Adipocyte (in vitro differentiated cells): ENCODE measurements at places on chromosomes 4 and X.

DNA sequence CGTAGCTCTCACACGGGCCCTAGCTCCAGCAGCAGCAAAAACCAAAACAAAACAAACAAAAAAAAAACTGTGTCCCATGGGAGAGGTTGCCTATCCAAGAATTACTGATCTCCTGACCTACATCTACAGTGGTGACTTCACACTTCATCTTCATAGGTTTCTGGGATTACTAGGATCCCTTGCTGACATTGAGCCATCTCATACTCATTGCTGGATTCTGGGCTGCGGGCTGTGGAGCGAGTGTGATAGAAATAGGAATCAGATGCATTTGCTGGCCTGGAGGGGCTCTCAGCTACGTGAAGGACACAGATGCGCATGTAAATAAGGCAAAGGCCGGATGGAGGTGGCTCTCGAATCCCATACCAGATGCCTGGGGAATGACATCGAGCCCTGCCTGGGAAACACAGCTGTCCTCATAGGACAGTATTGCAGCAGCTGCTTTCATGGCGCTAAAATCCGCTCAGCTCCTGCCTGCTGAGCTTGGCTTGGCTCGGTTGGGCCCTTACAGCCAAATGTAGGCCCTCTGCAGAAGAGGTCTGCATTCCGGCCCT lies 41.7 kb downstream of the CNGA2 start:
- DNase-seq, result no peak

- DNase-seq, result no peak
These were observed 303.8 kb upstream of the KLF3 start for GRCh38 chr4:38360201-38360600.

DNA sequence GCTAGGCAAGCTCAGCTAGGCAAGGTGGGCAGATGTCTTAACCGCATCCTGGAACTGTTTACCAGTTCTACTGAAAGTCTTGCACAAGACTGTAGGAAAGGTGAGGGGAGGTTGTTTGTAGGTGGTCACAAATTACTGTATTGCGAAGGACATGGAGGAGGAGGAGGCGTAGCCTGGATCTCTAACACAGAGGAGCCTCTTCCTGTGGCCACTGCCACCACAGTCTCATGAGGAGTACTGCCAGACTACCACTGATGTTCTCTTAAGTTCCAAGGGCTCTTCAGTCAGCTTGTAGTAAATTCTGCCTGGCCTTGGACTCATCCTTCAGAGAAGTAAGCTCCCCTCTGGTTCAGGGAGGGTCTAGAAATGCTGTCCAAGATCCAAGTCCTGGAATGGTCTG lies 258.6 kb downstream of the FAT4 start:
- DNase-seq, result no peak

DNA sequence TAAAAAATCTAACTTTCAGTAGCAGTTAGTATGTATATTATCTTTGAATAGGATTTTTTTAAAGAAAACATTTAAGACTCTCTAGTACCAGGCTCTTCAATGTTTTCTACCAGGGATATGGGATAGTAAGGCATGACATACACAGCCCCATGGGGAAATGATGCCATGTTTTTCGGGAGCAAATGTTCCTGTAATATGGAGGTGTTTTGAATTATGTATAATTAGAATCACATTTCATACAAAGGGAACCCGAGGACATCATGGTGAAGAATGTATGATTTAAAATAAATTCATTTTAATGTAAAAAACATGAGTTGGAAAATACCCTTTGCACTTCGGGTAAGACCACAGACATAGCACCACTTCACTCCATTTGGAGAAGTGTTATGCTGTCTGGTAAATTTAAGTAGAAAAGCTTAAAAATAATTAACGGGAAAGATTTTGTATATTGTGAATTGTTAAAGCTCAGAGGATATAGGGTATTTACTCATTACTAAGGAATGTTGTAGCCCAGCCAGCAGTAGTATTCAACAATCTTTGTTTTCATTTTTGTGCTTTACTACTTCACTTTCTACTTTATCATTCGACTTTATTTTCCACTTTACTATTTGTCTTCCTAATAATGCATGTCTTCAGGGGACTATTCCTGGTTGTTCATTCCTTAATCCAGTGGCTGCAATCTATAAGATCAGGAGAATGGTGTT lies 2050.7 kb downstream of the ARAP2 start:
- peak; percentile 68 for DNase-seq

DNA sequence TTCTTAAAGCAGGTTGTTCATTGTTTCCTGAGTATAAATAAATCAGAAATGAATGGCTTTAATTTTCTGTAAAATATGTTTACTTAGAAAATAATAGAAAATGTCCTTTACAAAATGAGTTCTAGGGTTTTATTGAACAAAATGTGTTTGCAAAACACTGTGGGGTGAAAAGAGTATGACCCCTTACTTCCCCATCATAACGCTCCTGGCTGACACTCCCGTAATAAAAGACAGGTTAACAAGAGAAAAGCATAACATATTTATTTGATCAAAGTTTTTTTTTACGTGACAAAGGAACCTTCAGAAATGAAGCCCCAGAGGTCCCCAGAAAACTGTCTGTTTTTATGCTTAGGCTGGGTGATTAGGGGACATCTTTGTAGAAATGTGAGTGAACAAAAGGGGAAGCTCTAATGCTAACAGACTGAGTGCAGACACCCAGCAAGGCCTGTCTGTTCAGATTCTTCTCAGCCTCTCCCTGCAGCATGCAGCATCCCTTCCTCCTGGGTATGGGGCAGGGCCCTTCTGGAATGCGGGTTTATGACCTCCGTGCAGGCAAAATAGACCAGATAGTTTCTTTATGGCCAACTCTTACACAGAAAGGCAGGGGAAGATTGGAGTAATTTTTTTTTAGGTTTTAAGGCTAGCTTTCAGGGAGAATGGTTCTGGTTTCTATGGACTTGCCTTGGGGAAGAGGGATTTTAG lies 26.1 kb downstream of the ZFP42 start:
- DNase-seq, result no peak

GRCh38 chrX:66002824-66003680 lies 36.8 kb downstream of the VSIG4 start:
- no peak for DNase-seq

DNA sequence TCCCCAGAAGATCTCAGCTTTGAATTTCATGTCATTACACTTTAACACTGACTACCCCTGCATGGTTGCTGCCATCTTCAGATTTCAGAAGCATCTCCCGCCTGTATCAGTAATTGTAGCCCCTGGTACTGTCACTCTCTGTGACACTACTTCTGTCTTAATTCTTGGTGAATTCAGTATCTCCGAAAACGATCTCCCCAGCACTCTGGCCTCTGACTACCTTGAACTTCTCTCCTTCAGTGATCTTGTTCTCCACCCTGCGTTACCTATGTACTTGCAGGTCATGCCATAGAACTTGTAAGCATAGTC lies 53.8 kb upstream of the ABCG2 start:
- no peak for DNase-seq

- DNase-seq, result no peak
These were observed 504.6 kb downstream of the IQCM start for GRCh38 chr4:149311076-149311475.

DNA sequence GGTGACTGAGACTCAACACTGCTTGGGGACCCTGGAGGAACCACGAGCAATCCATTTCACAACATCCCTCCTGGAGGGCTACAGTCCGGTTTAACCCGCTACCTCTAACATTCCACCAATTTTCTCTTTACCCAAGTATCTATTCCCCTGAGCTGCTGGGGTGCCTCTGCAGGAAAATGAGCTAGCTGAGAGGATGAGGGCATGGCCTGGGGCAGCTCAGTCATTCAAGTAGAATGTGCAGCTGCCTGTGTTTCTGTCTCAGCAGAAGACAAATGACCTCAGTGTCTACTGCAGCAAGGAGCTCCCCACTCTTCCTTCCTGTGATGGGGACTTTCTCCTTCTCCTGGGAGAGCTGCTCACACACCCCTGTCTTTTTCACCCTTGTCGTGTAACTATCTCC lies 120.8 kb downstream of the ZNF518B start:
- peak; percentile 1 for DNase-seq

DNA sequence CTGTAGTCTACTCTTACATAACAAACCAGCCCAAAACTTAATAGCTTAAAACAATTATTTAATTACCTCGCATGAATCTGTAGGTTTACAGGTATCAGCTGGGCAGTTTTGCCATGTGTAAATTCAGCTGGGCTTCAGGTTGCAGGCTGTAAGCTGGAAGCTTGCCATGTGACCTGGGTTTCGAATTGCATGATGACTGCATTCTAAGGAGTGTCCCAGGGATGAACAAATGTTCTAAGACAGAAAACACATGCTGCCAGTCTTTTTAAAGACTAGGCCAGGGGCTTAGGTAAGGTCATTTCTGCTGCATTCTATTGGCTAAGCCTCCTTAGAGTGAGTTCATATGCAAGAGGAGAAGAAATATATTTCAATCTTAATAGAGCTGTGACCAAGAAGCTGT lies 44.8 kb downstream of the GRIA2 start:
- peak; percentile 34 for DNase-seq

GRCh38 chr4:153620352-153620751 lies 63.7 kb upstream of the TLR2 start:
- DNase-seq, result peak; percentile 80

- peak; percentile 33 for DNase-seq
These were observed 6.1 kb downstream of the SLC7A11 start for GRCh38 chr4:138236037-138236436.

GRCh38 chr4:28232951-28233350 lies 1372.3 kb downstream of the STIM2 start:
- DNase-seq, result no peak
